Lower leg skin (tissue), 4 donors: ENCODE measurements at places on chromosomes 5 and 9.

- peak; percentile 18 for DNase-seq
Measured at GRCh38 chr5:176180781-176181180, 57.4 kb upstream of the SIMC1 start.

DNA sequence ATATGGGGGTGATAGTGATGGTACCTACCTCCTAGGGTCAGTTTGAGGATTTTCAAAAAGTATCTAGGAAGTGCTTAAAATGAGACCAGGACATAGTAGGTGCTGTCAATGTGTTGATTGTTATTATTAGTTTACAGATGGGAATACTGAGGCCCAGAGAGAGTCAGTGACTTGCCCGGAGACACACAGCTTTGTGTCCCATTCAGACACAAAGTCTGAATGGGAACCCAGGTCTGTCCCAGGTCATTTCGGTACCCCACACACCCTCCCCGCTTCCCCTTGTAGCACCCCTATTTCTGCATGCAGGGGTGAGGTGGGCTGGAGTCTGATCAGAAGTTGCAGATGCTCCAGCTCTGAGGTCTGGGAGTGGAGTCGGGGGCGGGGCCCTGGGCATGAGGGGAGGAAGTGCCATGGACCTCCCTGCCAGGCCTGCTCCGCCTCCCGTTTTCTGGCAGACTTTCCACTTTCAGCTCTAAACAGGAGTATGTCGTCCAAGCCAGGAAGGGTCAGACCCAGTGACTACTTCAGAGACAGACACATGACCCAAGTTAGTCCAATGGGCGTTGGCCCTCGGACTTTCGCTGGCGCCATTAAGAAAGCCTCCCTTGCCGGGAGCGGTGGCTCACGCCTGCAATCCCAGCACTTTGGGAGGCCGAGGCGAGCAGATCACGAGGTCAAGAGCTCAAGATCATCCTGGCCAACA is 3.2 kb upstream of the DBN1 start:
- DNase-seq = no peak

GRCh38 chr9:91714020-91714806 is 235.8 kb downstream of the ROR2 start:
- no peak for DNase-seq

- DNase-seq = no peak
Measured at GRCh38 chr9:27108981-27109541, at the start of gene TEK. Gene TEK (plus strand): TSS chr9:27109225. CDS start chr9:27109591, 366 bp downstream.

GRCh38 chr5:84032324-84032723 is 311.7 kb upstream of the HAPLN1 start:
- DNase-seq = no peak

DNA sequence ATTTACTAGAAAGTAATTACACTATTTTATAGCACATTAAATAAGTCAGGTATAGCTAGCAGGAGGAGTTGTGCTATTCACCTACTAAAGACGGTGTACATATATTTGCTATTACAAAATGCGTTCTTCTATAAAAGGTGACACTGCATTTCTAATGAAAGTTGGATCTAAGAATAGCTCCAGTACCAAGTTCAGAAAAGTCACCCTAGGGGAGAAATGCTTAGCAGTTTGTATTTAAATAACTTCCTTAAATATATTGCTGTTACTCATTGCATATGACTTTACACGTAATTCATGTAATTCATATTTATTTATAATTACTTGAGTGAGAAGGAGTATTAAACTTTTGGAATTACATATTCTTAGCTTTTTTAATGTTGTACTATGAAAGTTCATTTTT is 7.0 kb upstream of the SUB1 start:
- DNase-seq = no peak

GRCh38 chr5:77847814-77848290 is 71.7 kb upstream of the TBCA start:
- DNase-seq = no peak

- no peak for DNase-seq
Measured at GRCh38 chr5:168214886-168215285, 76.6 kb upstream of the WWC1 start.

DNA sequence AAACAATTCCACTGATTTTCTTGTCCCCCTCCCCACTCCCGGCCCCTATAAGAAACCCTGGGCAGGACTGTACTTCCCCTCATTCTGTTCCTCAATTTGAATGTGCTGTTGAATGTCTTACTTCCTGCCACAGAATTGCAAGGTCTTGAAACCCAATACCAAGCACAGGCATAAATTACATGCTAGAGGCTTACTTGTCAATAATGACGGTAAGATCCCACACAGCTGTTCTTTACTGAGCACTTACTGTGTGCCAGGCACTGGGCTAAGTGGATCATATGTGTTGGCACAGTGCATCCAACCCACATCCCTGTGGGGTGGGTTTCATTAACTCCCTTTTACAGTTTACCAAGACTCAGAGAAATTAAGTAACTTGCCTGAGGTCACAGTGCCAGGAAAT is 63.4 kb downstream of the MVB12B start:
- no peak for DNase-seq

DNA sequence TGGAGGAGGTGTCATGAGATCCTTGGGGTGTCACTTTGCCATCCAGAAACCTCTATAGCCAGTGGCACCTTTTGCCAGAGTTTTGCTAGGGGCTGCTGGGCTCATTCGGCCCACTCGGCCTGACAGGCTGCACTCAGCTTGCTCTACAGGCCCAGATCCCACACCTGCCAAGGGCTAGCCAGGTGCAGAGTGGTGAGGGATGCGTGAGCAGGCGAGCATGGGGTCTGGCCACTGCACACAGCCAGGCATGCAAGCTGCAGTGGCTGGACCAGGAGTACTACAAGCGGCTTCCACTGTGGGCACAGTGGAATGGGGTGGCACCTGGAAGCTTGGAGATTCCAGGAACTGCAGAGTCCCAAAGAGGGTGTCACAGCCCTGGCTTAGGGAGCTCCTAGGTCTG is 372.7 kb downstream of the CHSY3 start:
- DNase-seq = no peak

DNA sequence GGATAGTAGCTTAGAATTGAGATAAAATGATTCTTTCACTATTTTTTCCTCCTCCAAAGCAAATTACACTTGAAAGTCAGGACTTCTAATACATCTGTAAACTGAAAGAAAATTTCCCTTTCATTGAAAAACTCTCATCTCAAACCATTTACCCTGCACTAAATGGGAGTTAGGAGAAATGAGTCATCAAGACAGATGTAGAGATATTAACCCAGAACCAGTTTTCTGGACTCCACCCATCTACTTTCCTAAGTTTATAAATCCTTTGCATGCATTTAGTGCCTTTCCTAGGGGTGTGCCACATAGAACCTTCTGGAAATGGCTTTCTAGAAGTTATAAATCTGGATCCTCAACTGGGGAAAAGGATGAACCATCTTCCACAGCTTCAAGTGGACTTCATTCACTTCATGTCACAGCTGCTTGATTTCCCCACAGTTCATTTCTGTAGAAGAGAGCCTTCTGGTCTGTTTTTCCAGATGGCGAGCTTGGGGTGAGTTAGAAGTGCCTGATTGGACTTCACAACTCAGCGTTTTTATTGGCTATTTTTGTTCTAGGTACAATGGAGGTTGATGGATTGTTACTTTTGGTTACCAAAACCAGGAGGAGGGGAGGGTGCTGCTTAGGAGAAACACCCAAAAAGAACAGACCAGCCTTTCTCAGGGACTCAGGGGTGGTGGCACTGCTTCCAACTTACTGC is 72.5 kb upstream of the GPR151 start:
- no peak for DNase-seq

DNA sequence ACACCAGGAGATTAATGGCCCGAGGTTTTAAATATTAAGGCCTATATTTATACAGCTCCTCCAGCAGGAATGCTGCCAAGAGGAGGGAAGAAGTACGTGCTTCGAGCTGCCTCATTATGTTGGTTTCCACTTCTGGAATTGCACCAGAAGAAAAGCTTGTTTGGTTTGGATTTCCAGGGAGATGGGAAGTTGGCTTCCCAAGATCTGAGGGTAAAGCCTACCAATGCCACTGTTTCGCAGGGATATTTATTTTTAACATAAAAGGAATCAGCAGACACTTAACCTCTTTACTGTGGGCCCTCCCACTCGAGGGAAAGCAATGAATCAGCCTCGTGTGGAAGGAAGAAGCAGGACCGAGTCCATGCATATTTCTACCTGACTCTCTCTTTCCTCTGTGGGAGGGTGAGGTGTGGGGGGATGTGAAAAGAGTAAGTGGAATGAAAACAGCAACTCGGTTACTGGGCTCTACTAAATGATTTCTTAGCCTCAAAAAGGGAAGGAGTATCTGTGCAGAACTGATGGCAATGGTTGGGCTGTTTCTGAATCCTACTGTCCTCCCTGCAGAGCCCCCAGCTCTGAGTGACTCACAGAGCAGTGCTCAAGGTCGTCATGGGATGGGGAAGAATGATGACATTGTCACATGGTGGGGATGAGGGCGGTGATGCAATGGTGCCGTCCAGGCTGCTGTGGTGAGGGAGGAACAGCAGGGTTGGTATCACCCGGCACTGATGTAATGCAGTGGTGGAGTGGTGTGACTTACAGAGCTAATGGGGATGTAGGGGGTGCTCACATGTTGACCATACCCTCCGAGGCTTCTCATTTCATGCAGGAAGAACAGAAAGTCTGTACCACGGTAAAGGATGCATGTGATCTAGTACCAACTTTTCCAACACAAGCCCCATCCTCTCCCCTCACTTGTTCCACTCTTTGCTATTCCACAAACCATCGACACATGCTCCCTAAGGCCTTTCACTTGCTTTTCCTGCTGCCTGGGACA is 215.0 kb upstream of the PANK3 start:
- peak; percentile 94 for DNase-seq

DNA sequence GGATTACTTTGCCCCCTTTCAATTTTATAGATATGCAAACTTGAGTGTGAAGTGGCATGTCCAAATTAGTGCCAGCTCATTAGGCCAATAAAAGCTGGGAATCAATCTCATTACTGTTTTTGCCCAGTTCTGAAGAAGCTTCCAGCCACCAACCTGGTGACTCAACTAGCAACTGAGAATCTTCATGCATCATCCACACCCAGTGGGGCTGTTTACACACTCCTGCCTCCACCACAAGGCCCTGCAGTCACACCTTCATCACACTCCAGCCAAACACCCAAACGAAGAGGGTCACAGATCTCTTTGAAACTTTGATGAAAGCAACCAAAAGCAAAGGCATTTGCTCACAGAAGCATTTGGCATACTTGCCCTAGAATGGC is 41.3 kb upstream of the S1PR3 start:
- peak; percentile 80 for DNase-seq

DNA sequence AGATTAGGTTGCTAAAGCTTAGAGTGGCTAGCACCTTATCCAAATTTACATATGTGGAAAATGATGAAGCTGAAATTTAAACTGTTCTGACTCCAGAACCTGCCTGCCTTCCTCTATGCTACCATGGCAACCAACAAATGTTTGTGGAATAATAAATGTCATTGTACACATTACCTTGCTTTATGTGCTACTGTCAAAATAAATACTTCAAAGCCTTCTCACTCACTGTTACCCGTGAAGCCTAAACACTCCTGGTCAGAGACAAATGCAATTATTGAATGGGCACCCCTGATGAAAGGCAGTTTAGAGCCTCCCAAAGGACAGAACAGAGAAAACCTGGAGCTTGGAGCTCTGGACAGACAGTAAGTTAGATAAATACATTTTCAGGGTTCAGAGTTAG is 158.6 kb downstream of the FAM114A2 start:
- no peak for DNase-seq

DNA sequence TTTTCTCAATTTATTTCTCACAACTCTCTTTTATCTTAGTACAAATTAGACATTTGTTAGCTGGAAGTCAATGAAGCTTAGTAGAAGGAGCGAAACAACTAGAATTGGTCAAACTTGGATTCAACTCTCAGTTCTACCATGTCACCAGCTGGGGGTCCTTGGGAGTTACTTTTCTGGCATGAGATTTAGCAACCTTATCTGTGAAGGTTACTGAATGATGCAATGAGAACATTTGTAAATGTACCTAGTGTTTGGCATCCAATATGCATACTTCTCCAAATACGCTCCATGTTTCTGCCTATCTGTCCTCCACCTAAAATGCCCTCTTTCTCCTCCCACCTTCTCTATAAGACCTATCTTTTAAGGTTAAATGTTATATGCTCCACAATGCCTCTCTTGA is 6.3 kb downstream of the HNRNPA0 start:
- no peak for DNase-seq

GRCh38 chr5:139275536-139275935 is 18.0 kb upstream of the MATR3 start:
- DNase-seq = no peak
